ENCODE measurements at places on chromosomes 16 and 17.
A peak's percentile ranks its signal among the peaks of the same experiment; 100 is the strongest.

DNA sequence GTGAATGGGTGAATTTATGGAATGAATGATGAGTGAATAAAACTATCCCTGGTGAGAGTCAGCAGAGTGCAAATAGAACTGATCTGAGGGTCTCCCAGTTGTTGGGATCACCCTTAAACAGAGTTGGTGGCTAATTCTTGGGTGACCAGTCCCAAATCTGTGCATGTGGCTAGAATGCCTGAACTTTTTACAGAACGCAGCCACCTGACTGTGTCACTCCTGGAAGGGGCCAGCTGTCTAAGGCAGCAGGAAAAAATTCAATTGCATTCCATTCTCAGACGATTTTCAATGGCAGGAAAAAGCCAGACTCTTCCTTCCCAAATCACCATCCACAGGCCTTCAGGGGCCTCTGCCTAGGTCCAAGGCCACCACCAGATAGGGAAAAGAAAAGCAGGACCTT lies 43.5 kb downstream of the BEAN1 start:
- no peak overlapping the region for H3K27ac ChIP-seq
- DNase-seq: no peak
- no peaks in the 10 kb centered on the region for H3K36me3 ChIP-seq
- peaks cover 9% of the 10 kb centered on the region for H3K27me3 ChIP-seq
- peaks cover 17% of the 10 kb centered on the region for H3K4me1 ChIP-seq

GRCh38 chr17:57603978-57604377 lies 141.1 kb downstream of the CCDC182 start:
- DNase-seq: peak; percentile 87
- H3K4me1 ChIP-seq: peaks cover 91% of the 10 kb centered on the region
- H3K27ac ChIP-seq: peak overlapping the region; percentile 98
- H3K36me3 ChIP-seq: peaks cover 2% of the 10 kb centered on the region
- peak overlapping the region; percentile 55 for H3K4me3 ChIP-seq

GRCh38 chr16:3459401-3460090 lies 16.1 kb downstream of the NAA60 start:
- peak overlapping the region; percentile 91 for H3K4me3 ChIP-seq
- H3K27me3 ChIP-seq: no peaks in the 10 kb centered on the region
- H3K36me3 ChIP-seq: peaks cover 8% of the 10 kb centered on the region
- H3K27ac ChIP-seq: peak overlapping the region; percentile 91

GRCh38 chr17:19897903-19898302 lies 30.2 kb upstream of the ULK2 start:
- no peak overlapping the region for H3K4me3 ChIP-seq
- H3K4me1 ChIP-seq: no peaks in the 10 kb centered on the region
- H3K27me3 ChIP-seq: no peaks in the 10 kb centered on the region
- DNase-seq: no peak

- H3K27me3 ChIP-seq: no peaks in the 10 kb centered on the region
- peaks cover 3% of the 10 kb centered on the region for H3K36me3 ChIP-seq
- H3K4me1 ChIP-seq: peaks cover 40% of the 10 kb centered on the region
- DNase-seq: peak; percentile 41
- peak overlapping the region; percentile 79 for H3K27ac ChIP-seq
These were observed 647 bp downstream of the FBXL20 start for GRCh38 chr17:39400547-39401411.

- DNase-seq: no peak
- H3K27ac ChIP-seq: no peak overlapping the region
- H3K4me3 ChIP-seq: no peak overlapping the region
- H3K36me3 ChIP-seq: no peaks in the 10 kb centered on the region
These were observed 89.8 kb downstream of the CYB561 start for GRCh38 chr17:63356337-63356757.

- no peak for DNase-seq
- no peaks in the 10 kb centered on the region for H3K27me3 ChIP-seq
- peaks cover 57% of the 10 kb centered on the region for H3K36me3 ChIP-seq
- H3K4me1 ChIP-seq: peaks cover 31% of the 10 kb centered on the region
- no peak overlapping the region for H3K4me3 ChIP-seq
These were observed 46.6 kb upstream of the GSG1L start for GRCh38 chr16:28110074-28110473.

DNA sequence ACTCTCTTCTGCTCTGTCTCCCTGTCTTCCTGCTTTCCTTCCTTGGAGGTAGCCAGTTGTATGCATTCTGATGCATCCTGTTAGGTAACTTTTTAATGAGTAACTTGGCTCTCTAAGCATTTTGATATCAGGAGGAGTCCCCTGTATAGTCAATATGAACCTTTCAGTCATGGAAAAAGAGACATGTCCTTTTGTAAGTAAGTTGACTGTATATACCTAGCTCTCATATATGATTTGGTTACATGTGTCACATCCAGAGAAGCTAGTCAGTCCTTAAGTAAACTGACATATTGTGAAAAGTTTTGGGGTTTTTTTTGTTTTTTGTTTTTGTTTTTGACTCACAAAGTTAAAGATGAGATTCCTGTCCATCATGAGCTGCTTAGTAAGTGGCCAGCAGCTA lies 18.8 kb downstream of the UTP18 start:
- H3K36me3 ChIP-seq: peaks cover 48% of the 10 kb centered on the region
- H3K27me3 ChIP-seq: no peaks in the 10 kb centered on the region
- H3K4me3 ChIP-seq: no peak overlapping the region
- peaks cover 6% of the 10 kb centered on the region for H3K4me1 ChIP-seq
- no peak for DNase-seq

DNA sequence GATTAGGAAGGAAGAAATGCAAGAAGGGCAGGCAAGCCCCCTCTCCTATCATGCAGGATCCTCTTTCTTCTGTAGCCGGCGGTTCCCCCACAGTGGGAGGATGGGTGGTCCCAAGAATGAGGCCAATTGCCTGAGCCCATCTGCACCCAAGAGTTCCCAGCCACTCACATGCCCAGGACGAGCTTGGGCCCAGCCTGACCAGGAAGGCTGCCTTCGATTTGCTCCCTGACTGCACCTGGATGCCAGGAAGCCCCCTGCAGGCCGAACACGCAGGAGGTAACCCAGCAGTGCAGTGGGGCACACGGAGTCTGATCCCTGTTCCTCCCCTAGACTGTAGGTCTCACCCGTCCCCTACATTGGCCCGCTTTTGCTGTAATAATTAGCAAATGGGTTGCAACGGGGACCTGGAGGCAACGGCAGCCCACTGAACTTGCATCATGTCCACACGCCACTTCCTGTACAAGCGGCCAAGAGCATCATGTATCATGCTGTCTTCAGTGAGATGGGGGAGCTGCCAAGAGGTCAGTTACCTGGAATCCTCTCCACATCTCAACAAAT lies 67.5 kb downstream of the AMFR start:
- peak overlapping the region; percentile 89 for H3K27ac ChIP-seq
- H3K36me3 ChIP-seq: peaks cover 8% of the 10 kb centered on the region
- no peaks in the 10 kb centered on the region for H3K27me3 ChIP-seq
- peaks cover 23% of the 10 kb centered on the region for H3K4me1 ChIP-seq
- peak overlapping the region; percentile 78 for H3K4me3 ChIP-seq
- peak; percentile 40 for DNase-seq

DNA sequence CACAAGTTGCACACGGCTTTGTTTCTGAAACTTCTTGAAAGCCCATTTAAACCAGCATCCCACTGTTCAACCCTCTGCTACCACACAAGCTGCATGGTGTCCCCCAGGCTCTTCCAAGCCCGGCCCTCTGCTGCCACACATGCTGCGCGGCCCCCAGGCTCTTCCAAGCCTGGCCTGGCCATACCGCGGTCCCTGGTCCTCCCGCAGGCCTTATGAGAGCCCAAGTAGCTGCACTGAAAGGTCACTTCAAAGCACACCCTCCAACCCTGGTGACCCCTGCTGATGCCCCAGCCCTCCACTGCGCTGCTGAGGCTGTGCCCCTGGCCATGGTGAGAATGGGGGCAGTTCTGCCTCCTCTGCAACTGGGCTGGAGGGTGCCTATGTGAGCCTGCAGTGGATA lies 25.9 kb upstream of the PVALEF start:
- no peaks in the 10 kb centered on the region for H3K36me3 ChIP-seq
- H3K4me1 ChIP-seq: no peaks in the 10 kb centered on the region
- H3K4me3 ChIP-seq: no peak overlapping the region

DNA sequence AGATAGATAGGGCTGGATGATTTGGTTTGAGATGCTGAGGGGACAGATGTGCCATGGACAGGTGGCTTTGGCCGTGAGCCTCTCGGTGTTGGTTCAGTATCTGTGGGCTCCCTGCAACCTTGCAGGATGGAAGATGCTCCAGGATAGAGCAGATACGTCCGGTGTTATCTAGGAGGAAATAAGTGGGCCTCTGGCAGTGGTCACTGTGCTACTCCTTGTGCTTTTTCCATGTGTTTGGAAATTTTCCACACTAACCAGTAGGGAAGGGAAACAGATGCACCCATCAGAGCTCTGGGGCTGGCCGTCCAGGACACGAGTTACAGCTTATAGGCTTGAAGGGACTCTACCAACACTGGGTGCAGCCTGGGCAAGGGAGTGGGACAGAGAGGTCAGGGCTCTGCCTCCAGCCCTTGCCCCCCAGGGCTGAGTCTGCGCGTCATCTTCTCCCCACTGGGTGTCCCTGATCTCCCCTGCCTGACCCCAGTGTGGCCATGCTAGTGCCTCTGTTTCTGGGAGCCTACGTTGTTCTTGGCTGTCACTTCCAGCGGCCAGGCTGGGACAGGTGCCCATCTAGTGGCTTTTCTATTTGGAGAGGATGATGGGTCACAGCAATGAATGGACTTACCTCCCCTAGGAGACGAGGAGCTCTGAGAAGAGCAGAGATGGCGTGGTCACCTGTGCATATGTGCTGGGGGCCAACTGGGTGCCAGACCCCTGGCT lies 166.9 kb downstream of the SEC14L1 start:
- H3K4me3 ChIP-seq: no peak overlapping the region
- H3K4me1 ChIP-seq: no peaks in the 10 kb centered on the region
- H3K36me3 ChIP-seq: no peaks in the 10 kb centered on the region
- no peak for DNase-seq
- H3K27me3 ChIP-seq: peaks cover 2% of the 10 kb centered on the region

- no peak within 1 kb of the TSS for H3K27ac ChIP-seq
- peaks cover 3% of the 10 kb centered on the region for H3K4me1 ChIP-seq
- DNase-seq: no peak
- peak within 1 kb of the TSS; percentile 3 for H3K4me3 ChIP-seq
- H3K27me3 ChIP-seq: peaks cover 58% of the 10 kb centered on the region
These were observed at the start of gene WSCD1 for GRCh38 chr17:6069539-6070429. Gene WSCD1 (plus strand): TSS chr17:6070379. CDS start chr17:6080659, 10,280 bp downstream.

GRCh38 chr17:48488548-48489106 lies 42.2 kb downstream of the HOXB1 start:
- H3K4me3 ChIP-seq: no peak overlapping the region
- no peaks in the 10 kb centered on the region for H3K36me3 ChIP-seq
- DNase-seq: no peak
- peaks cover 42% of the 10 kb centered on the region for H3K4me1 ChIP-seq

DNA sequence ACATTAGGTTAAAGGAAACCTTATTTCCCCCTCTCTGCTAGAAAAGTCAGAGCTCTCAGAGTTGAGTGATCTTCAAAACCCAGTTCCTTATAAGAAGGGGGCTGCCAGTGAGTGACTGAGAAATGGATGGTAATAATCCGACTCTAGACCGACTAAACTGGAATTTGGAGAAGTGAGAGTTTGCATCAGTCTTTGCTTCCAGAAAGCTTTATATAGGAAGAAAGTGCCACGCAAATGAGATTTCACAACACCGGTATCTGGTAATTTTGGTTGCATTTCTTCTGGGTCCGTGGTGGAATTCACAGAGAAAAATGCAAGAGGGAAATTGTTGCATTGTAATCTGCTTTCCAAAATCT lies 271.4 kb downstream of the MAF start:
- no peak overlapping the region for H3K27ac ChIP-seq
- DNase-seq: no peak
- peaks cover 17% of the 10 kb centered on the region for H3K27me3 ChIP-seq
- no peaks in the 10 kb centered on the region for H3K36me3 ChIP-seq
